ENCODE measurements at places on chromosomes 7 and 10.

- no peak for DNase-seq
Observed at GRCh38 chr7:108408296-108408991, 47.8 kb downstream of the NRCAM start.

GRCh38 chr7:157306846-157307838 lies 29.7 kb upstream of the DNAJB6 start:
- no peak for DNase-seq

DNA sequence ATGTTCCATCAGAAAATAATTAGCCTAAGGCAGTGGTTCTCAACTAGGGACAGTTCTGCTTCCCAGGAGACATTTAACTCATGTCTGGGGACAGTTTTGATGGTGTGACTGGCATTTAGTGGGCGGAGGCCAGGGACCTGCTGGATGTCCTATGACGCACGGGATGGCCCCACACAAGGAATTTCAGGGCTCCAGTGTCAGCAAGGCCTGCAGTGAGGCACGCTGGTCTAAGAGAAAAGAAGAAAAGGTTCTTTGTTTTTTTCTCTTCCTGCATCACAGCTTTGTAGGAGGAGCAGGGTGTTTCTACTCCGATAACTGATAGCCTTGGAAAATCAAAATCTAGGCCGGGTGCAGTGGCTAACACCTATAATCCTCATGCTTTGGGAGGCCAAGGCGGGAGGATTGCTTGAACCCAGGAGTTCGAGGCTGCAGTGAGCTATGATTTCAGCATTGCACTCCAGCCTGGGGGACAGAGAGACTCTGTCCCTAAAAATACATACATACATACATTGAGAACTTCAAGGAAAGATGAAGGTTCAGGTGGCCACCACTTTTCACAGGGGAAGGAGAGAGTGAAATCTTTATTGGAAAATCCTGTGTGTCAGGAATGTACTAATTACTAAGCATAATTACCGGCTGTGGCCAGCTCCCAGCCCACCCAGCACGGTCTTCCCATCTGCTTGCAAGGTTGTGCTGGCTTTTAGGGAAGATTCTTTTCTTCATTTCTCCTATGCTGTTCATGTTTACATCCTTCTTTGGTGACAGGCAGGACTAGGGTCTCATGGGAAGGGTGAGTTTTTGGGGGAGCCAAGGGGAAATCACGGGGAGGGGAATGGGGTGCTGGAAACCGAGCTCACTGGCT lies 150.4 kb downstream of the ACTR3B start:
- DNase-seq = no peak

- DNase-seq = no peak
Observed at GRCh38 chr10:78691301-78692030, 377.3 kb upstream of the ZMIZ1 start.

DNA sequence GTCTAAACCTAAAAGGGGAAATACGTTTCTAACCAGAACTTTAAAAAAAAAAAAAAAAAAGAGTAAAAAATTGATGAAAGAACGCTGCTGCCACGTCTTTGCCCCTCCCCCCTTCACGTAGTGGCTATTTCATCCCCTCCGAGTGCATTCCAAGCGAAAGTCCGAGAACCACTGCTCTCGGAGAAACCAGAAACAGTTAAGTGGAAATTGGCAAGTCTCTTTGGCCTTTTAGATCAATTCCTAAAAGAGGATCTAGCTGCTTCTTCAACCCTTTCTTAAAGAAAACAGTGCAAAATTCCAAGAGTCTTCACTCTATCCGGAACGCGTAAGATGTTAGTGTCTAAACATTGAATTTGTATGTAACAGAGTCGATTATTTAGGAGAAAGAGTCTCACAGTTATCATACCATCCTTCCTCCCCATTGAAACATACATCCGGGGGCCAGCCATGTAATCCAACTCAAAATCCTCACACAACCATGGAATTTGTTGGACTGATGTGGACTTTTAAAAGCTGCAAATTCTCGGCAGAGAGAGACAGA lies 1.1 kb downstream of the P4HA1 start:
- peak; percentile 12 for DNase-seq

DNA sequence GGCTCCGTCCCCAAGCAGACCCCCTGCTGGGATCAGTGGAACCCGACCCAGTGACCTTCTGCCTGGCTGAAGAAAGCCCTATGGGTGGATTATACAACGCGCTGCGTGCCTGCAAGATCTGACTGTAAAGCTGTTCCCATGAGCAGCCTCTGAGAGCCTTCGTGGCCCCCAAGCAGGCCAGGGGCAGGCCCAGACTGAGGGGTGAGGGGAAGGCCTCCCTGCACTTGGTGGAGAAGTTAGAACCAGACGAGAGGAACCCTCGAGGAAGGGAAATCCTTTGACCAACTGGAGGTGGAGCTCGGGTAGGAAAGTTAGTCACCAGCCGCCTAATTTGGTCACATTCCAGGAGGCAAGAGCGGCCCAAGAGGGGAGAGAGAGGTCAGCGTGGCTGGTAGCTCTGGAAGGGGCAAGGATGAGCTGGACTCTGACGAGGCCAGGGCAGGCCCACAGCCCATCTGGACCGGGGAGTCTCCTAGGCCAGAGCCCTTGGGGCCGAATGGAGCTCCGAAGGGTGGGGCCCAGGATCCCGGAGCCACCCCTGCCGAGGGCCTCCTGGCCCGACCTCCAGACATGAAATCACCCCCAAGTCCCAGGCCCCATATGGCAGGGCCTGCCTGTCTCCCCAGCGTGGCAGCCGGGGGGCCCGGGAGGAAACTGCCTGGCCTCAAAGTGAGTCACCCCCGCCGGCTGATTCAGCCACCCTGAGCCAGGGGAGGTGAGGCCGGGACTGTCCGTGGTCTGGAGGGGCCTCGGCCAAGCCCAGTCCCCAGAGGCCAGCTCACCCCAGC lies 23.3 kb upstream of the PDGFA start:
- no peak for DNase-seq

GRCh38 chr7:25864511-25864910 lies 287.5 kb upstream of the NFE2L3 start:
- DNase-seq = no peak

GRCh38 chr7:17965603-17966002 lies 25.3 kb upstream of the SNX13 start:
- no peak for DNase-seq

DNA sequence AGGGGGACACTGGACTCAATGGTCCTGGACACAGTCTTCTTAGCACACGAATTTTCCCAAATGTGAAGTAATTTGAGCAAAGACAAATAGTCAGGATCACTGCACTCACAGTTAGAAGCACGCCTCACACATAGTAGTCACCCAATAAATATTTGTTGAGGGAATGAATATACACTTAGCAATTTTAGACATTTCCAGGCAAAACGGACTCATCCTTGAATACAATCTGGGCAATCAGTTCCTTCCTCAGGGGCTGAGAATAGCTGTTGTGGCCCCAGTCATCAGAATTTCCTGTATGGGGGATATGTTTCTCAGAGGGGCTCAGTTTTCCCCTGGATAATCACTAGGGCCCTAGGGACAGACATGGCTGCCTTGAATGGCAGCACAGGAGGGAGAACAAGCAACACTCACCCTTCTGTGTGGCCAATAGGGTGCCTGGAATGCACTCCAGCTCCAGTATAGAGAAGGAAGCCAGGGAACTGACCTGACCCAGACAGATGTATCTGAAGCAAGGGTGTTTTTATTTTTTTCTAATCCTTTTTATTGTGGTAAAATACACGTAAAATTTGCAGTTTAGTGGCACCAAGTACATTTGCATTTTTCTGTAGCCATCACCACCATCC lies 282.7 kb upstream of the ZNF32 start:
- no peak for DNase-seq

DNA sequence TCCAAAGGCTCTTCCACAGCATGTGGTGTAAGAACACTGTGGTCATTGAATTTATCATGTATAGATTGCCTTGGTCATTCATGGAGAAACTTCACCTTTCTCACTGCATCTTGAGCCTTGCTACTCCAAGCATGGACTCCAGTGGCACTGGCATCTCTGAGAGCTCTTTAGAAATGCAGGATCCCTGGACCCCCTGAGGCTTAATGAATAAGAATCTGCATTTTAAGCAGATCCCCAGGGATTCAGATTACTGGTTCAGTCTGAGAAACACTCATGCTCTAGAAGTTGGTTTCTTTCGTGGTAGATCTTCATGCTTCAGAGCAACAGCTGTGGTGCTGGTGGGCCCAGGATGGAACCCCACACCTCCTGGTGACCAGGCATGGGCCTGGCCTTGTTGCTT lies 63.2 kb downstream of the CFAP58 start:
- DNase-seq = no peak

DNA sequence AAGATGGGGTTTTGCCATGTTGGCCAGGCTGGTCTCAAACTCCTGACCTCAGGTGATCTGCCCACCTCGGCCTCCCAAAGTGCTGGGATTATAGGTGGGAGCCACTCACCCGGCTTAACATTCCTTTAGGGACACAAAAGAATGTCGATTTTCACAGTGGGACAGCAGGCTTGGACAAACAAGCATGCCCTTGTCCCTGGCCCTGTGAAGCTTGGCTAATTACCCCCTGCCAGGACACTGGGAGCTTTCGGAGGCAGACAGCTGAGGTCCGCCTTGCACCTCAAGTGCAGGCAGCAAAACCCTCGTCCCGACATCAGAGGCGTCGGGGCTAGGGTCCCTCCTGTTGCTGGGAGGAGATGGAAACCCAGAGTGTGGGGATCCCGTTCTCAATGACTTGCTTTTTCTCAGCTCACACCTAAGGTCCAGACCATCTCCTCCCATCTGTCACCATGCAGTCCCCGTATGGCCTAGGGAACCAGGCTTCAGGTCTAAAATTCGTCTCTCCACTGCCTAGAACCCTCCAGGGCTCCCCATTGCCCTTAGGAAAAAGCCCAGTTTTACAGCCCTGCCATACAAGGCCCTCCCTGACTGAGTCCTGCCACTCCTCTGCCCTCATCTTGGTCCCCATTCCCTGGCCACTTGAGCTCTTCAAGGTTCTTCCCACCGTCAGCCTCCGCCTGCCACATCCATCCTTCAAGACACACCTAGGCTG lies 6.3 kb upstream of the CLIP2 start:
- no peak for DNase-seq

DNA sequence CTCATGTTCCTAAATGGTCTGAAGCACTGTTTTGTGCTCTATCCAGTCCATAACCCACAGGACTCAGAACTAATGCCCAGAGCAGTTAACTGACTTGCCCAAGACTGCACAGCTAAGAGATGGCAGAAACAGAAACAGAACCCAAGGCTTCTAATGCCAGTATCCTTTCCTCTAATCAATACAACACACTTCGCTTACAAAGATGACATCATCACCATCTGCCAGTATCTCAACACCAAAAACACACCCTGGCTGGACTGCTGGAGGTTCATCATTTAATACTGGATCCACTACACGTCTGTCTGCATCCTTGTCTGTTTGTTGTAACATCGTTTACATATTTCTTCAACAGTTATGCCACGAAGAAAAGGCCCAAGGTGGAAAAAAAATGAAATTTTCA lies 165.3 kb downstream of the SFMBT2 start:
- DNase-seq = no peak

DNA sequence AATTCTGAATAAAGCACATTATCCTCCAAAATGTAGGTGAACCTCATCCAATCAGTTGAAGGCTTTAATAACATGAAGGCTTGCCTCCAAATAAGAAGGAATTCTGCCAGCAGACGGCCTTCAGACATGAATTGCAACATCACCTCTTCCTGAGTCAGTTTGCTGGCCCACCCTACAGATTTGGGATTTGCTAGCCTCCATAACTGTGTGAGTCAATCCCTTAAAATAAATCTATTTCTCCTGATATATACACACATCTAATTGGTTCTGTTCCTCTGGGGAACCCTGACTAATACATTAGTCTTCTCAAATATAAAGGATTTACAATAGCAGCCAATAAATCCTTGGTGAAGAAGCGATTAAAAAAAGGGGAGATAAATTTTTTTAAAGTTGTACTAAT lies 34.8 kb upstream of the OSBPL3 start:
- no peak for DNase-seq

- peak; percentile 21 for DNase-seq
Observed at GRCh38 chr10:58266826-58267712, 625 bp downstream of the IPMK start.

- DNase-seq = no peak
Observed at GRCh38 chr10:63145782-63146181, 12.7 kb downstream of the NRBF2 start.

- DNase-seq = no peak
Observed at GRCh38 chr7:12066521-12066920, 144.6 kb upstream of the TMEM106B start.

DNA sequence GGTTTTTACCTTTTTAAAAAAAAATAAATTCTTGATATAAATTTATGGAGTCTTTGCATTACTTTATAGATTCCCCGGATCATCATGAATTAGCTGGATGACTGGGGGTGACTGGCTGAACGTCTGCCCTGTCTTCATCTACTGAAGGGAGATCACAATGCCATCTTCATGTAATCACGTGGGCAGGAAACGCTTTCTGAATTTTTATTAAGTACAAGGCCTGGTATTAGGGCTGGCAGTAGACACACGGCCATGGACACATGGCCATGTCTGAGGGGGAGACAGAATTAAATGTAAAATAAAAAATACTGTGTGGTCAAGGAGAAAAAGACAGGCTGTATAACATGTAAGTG lies 111.2 kb downstream of the VIPR2 start:
- no peak for DNase-seq

- DNase-seq = no peak
Observed at GRCh38 chr7:117036836-117037235, 83.5 kb downstream of the ST7 start.

GRCh38 chr7:69042138-69042537 lies 556.1 kb upstream of the AUTS2 start:
- DNase-seq = no peak

- no peak for DNase-seq
Observed at GRCh38 chr7:132751244-132751647, 175.0 kb upstream of the PLXNA4 start.

GRCh38 chr7:110929480-110930249 lies 161.3 kb upstream of the LRRN3 start:
- no peak for DNase-seq

GRCh38 chr7:50069613-50070012 lies 23.4 kb downstream of the ZPBP start:
- DNase-seq = peak; percentile 16

DNA sequence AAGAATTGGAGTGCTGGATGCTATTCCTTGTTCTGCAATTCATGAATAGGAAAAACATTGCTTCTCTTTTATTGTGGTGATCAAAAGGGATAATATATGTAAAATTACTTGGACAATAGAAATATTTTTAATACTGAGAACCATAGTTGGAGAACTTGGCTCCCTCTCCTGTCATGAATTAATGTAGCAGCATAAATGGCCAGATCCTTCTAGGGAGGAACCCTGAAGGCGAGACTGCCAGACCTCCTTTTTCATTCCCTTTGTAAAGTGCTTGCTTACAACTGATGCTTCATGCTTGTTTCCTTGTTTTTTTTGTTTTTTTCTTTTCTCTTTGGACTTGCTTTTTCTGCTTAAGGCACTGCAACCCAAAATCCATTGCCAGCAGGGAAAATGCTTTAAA lies 233.6 kb downstream of the SH2D4B start:
- no peak for DNase-seq

GRCh38 chr10:28858646-28859045 lies 181.3 kb downstream of the BAMBI start:
- no peak for DNase-seq
